ENCODE measurements at places on chromosomes 4 and X.

DNA sequence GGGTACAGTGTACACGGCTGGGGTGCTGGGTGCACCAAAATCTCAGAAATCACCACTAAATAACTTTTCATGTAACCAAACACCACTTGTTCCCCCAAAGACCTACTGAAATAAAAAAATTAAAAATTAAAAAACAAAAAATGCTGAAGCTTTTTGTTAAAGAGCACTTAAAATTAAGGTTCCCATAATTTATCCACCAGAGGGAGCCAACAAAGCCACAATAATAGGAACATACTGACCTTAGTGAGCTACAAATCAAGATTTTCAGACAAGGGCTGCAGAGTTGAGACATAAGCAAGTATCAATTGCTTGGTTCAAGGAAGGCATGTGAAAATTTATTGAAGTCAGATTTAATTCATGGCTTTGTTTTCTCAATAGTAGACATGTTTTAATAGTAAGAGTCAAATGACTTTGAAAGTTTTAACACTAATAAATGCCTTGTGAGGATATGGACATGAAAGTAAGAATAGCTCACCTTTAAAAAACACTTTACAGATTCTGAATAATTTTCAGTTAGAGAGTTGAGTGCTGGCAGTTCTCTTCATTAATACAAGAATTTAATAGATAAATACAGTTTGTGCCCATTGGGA, 43.0 kb upstream of the SCOC start:
- peak; percentile 35 for DNase-seq

GRCh38 chrX:153626025-153626633, 20.9 kb upstream of the DUSP9 start:
- DNase-seq = no peak

DNA sequence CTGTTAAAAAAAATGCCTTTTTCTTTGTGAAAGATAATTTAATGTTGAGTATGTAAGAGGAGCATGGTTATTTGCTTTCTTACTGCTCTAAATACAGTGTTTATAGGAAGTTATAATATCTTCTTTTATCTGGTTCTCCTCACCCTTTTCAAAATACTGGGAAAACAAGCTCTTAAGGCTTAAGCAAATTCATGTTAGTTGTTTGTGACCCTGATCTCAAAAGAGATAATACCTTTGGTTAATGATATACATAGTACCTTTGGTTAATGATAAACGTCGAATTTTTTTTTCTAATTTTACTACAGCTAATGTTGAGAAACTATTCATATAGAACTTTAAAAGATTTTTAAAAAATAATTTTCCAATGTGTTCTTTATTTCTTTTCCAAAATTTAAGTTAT, 180.1 kb downstream of the RAPGEF2 start:
- DNase-seq = no peak

DNA sequence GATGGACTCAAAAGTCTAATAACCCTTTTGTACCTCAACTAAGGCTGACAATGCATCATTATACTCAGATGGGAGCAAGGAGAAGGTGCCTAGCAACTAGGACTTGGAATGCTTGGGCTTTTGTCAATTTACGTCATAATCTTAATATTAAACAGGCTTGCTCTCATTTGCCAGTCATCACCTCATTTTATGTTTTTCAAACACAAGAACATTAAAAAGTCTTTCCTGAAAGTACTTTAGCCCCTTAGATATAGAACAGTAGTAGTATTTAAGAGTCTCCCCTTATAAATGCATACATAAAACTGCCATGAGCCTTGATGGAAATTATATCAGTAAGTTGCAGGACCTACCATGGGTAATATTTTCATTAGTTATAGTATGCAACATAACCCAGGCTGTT, 150.7 kb upstream of the INTU start:
- DNase-seq = no peak

GRCh38 chrX:12011075-12011474, 127.2 kb upstream of the FRMPD4 start:
- DNase-seq = peak; percentile 23

- DNase-seq = peak; percentile 75
These were observed 24.3 kb upstream of the PGM2 start for GRCh38 chr4:37802068-37802666.

DNA sequence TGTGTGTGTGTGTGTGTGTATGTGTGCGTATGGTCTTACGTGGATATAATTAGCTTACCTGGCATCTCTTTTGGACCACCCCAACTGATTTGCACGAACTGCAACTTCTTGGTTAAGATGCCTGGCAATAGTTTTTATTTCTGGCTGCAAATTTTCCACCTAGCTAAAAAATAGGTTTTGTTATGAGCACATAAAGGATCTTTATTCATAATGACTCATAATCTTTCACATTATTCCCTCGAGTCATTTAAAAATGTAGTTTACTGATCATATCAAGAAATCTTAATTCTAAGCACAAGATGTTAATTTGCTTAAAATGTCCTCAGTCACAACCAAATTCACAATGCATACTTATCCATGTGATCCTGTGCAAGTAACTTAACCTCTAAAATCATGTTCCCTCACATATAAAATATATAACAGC, 1.5 kb downstream of the COX18 start:
- no peak for DNase-seq

DNA sequence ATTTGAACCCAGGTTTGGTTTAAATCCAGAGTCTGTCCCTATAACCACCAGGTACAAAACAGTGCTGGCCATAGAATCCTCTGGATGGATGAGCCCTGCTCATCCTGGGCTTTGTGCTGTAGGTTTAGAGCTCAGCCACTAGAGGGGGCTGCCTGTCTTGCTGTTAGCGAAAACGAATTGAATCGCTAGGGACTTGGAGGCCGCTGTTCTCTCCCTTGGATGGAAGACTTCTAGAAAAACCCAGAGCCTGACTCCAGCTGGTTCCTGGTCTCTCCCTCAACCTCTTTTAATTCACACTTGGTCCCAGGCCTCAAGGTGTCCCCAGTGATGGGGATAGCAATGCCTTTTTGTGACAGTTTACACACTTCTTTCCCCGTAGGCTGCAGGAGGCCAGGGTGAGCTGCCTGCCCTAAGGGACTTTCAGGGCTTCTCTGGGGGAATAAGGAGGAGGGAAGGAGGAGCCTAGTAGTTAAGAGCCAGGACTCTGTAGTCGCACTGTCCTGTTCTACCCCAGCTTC, 8.7 kb downstream of the RIPPLY1 start:
- DNase-seq = peak; percentile 61

DNA sequence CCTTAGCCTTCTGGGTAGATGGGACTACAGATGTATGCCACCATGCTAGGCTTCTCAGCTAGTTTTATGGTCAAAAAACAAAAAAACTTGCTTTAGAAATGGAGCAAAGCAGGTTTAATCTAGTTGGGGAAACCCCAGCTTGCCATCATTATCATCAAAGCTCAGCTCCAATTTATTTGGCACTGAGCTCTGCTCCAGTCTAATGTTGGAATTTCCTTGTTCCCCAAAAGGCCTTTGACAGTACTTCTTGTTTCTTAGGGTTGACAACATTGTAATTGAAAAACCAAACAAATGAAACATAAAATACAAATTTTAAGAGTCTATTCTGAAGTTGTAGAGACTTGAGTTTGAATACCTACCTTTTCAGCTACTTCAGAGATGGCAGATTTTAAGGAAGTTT, 48.0 kb downstream of the MRPL1 start:
- no peak for DNase-seq

- DNase-seq = no peak
These were observed 12.4 kb downstream of the FSTL5 start for GRCh38 chr4:162151386-162151785.

DNA sequence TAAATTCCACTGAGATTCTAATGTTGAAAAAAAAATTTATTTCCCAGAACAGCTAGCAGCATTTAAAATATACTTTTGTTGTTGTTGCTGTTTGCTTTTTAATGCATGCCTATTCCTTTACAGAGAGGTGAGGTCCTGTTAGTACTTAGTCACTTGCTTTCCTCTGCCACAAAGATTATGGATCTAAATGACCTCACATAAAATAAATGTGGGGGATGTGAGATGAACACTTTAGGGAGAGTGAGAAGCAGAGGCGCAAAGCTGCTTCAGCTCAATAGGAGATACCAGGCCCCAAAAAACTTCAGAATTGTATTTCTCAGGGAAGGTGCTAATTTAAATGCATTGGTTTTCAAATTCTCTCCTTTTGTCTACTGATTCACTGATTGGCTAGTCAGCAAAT, 4.0 kb downstream of the LDB2 start:
- peak; percentile 59 for DNase-seq

GRCh38 chr4:151798678-151799416, 38.0 kb upstream of the GATB start:
- no peak for DNase-seq

GRCh38 chr4:101005659-101006058, 341.7 kb downstream of the PPP3CA start:
- no peak for DNase-seq

DNA sequence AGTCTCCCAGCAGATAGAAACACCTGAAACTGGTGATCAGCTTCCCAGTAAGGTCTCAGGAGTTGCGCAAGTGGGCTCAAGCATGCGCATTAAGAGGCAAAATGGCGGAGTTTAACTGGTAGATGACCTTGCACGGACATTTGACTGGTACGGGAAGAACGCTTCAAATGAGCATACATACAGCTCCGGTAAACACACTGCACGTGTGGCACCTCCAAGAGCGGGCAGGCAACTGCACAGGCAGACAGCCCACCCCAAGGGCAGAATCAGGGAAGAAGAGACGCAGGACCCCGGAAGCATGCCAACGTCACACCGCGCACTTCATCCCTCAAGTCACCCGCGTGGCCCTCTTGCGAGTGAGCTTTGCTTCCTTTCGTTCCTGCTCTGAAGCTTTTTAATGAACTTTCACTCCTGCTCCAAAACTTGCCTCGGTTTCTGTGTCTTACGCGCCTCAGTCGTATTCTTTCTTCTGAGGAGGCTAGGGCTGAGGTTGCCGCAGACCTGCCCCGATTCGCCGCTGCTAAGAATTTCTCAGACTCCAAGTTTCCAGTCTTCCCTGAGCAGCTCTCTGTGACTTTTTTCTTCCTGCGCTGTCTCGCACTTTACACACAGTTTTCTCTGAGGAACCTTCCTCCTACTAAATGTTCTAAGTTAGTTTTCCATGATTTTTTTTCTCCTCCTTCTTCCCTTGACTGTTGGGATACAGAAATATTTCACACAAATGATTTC, 180.7 kb upstream of the ZFP42 start:
- peak; percentile 73 for DNase-seq

- DNase-seq = peak; percentile 35
These were observed 19.5 kb upstream of the CXCR3 start for GRCh38 chrX:71637848-71638247.

DNA sequence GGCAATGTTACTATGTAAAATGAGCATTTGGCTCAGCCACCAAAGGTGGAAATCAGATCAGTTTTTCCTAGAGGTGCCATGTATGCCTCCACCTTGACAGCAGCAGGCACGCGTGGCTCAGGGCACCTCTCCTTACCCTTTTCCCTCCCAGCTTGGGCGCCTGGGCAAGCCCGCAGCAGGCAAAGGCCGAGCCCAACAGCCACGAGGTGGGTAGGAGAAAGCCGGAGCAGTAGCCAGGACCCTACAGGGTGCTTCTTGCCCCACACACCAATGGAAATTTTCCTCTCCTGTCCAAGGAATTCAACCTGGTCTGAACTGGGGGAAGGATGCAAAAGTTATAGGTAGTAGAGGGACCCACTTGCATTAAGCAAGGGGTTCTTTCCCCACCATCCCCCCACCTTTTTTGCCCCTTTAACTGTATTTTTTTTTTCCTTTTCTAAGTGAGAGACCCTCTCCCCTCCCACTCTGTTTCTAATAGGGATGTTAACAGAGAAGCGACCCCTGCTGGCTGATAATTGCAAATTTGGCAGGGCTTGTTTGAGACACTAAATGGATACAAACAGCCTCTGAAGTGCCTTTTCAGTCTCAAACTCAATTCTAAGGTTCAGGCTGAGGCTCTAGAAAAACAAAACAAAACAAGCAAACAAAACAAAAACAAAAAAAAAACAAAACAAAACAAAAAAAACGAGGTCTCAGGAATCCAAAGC, 895.1 kb downstream of the PCDH18 start:
- no peak for DNase-seq

- DNase-seq = peak; percentile 6
These were observed 16.3 kb downstream of the KLF8 start for GRCh38 chrX:56248492-56248891.

GRCh38 chrX:68699960-68700746, 52.7 kb downstream of the STARD8 start:
- DNase-seq = peak; percentile 43

GRCh38 chr4:77454858-77455257, 150.8 kb upstream of the CXCL13 start:
- DNase-seq = no peak

DNA sequence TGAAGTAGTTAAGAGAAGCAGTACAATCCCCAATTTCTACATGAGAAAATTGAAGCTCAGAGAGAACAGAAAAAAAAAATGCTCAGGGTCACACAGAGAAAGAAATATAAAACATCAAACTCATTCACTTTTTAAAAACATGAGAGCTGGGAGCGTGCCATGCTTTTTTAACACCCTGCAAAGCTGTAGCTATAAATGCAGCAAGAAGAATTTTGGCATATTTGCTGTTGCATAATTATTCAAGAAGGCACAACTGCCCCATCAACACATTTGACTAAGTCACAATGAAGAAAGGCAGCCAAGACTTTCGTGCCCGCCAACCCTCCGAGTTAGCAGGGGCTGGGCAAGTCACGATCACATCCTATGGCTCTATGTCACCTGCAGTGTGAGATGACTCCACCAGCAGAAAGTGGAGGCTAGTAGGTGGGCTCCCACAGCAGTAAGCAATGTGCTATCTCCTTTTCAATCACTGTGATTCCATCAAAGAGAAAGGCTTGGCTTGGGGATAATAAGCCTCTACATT, 214.8 kb downstream of the DHX15 start:
- no peak for DNase-seq

DNA sequence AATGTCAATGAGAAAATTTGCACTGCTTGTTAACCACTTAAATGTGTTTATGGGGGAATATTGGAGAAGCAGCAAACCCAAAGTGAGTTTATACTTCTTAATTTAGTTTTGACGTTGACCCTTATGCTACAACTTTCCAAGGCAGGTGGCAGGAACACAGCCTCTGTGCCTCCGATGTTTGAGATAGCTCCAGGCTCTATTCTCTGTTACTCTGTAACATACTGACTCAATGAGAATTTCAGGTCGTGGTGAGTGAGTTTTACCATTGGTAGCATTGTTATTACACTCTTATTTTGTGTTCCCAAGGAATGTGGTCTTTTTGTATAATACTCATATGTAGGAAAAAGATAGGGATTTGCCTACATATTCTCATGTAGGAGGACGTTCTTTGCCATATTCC, 210.7 kb downstream of the BMPR1B start:
- DNase-seq = no peak

DNA sequence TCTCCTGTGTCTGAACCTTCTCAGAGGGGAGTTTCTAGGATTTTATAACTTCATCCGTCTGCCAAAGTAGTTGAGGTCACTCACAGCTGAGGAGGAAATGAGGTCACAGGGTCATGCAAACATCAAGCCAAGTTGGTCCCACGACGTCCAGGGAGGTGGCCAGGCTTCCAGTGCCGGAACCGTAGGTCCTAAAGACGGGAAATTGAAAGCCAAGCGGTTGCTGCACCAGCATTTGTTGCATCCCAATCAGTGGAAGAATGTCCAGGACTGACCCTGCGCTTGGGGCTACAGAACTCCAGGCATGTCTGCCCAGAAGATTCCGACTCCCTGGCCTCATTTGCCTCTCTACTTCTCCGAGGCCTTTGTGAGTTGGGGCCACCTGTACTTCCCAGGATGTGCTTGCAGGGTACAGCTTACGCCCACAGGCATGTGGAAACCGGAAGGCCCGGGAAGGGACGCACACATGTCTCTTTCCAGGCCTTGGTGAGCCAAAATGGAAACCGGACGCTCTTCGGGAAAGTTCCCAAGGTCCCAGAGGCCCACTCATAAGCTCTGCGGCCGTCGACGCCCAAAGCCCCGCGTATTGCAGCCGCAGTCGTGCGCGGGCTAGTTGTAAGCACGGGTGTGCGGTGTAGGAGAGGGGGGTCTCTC, 9.3 kb downstream of the PRDM8 start:
- no peak for DNase-seq
